ENCODE measurements at places on chromosomes 5 and 9.

DNA sequence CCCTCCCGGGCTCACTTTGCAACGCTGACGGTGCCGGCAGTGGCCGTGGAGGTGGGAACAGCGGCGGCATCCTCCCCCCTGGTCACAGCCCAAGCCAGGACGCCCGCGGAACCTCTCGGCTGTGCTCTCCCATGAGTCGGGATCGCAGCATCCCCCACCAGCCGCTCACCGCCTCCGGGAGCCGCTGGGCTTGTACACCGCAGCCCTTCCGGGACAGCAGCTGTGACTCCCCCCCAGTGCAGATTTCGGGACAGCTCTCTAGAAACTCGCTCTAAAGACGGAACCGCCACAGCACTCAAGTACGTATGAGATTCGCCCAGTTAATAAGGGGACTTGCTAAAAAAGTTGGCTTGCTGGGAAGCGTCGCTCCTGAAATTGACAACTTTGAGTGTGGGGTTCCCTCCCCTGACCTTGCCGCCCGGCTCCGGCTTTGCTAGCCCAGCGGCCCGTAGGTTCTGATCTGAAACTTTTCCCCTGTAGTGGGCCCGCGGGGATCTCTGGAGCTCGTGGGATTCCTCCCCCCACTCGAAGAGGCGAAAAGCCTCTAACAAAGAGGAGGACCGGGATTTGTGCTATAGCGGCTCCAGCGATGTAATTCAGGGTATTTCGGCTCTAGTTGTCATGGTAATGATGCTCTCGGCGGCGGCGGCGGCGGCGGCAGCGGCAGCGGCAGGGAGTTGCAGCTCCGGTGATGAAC is 572 bp downstream of the NR4A3 start:
- DNase-seq: peak; percentile 62

DNA sequence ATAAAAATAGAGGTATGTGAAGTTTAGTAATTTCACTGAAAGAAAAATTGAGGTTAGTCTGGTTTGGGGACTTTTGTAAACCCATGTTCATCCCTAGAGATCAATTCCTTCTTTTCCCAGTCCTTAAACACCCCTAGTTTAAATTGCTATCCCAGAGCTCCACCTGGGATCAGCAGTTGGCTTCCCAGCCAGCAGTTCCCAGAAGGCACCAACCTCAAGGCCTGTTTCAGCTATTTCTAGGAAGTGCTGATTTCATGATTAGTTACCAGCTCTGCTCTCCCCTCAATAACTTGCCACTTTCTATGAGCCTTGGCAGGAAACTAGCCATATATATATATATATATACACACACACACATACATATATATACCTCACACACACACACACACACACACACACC is 30.5 kb downstream of the EPB41L4B start:
- DNase-seq: no peak

DNA sequence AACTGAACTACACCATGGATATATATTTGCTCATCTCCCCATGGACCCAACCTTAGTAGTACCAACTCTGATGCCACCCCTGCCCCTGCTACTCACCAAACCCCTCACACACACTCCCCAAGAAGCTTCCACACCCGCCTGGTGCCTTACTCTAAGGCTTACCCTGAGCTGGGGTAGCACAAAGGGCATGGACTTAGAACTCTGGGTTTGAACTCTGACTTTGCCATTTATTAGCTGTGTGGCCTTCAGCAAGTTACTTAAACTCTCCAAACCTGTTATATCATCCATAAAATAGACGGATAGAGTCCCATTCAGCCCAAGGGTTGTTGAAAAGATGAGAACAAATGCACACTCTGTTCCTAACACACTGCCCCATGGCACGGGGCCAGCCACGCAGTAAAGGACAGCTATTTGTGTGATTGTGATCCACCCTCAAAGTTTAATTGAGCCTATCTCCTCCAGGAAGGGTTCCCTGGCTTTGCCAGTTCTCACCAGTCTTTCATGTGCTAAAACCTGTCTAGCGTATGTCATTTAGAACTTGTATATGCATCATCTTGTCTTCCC is 111.0 kb downstream of the KLHL3 start:
- no peak for DNase-seq

DNA sequence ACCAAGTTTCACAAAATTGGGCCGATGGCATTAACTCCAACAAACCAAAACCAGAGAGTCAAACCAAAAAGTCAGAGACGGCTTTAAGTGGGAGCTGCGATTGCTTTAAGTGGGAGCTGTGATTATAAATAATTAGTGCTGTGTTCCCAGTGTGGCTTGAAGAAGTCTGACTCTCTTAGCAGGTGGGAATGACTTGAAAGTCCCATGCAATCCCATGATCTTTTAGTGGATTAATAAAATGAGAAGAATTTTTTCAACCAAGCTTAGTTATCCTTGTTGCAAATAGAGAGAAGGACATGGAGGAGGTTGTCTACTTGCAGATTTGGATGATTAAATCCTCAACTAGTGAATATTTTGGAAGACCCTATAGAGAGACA is 68.5 kb downstream of the MYO10 start:
- DNase-seq: no peak

DNA sequence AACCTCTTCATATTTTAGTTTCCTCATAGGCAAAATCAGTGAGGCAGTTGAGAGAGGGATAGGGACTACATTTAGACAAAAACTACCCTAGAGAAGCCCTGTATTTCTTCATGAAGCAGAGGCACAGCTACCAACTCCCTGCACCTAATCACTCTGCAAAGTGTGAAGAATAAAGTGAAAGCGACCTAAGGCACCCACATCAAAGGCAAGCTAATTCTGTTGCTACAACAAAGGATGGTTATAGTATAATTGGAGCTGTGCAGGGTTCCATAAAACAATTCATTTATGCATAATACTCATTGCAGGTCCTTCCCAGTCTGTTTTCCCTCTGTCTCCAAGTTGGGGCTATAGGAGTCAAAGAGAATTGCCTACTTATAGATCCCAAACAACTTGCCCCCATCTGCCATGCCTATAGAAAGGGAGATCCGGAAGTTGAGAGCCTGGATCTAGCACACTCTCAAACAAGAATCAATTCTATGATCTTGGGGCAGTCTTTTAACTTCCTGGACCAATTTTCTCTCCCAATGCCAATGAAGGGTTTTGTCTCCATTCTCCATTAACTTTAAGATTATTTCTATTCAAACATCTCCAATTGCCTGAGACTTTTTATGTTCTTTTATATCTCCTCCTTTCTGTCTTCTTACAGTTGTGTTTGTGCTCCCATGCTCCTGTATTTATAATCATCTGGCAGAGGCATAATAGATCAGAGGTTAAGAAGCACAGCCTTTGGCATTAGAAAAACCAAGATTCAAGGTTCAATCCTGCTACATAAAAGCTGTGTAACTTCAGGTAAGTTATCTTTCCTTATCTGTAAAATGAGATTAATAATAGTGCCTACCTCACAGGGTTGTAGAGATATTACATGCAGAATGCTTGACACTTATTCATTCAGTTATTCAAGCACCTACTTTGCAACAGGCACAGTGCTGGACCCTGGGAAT is 56.0 kb upstream of the PTGER4 start:
- no peak for DNase-seq

DNA sequence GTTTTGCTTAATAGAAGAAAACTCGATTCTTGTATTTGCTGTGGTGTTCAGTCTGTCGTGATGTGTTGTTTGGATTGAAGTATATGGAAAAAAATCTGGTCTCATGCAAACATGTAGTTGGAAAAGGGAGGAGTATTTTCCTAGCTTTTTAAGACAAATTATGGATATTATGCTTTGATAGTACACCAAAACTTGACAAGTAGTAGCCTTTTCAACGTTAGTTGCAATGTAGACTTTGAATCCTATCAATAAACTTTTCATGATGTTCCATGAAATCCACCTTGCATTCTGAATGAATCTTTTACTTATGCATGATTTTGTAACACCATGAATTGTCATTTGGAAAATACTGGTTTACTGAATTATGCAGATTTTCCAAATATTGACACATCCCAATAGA is 64.2 kb downstream of the LHX2 start:
- DNase-seq: no peak

- no peak for DNase-seq
These were observed 50.1 kb upstream of the PDE4D start for GRCh38 chr5:59943452-59944113.

GRCh38 chr9:133151601-133152525 is 11.9 kb downstream of the GBGT1 start:
- no peak for DNase-seq

- no peak for DNase-seq
These were observed 71.8 kb downstream of the C9orf50 start for GRCh38 chr9:129549139-129549538.

DNA sequence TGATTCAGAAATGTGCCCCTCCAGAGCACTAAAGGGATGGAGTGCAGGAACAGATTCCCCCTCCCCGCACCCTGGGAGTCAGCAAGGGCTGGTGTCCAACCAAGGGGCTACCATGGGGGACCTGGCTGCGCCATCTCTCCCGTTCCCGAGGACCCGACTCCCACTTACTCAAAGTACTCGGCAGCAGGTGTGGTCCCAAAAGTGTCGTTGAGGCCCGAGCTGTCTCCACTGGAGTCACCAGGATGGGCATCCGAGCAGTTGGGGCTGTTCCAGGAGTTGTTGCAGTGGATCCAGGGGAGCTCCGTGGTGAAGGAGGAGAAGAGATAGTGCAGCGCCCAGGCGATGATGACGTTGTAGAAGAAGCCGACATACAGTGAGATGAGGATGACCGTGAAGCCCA is 12.9 kb downstream of the SLC6A3 start:
- DNase-seq: no peak

- DNase-seq: no peak
These were observed 125.8 kb upstream of the SLC25A48 start for GRCh38 chr5:135708481-135709207.

DNA sequence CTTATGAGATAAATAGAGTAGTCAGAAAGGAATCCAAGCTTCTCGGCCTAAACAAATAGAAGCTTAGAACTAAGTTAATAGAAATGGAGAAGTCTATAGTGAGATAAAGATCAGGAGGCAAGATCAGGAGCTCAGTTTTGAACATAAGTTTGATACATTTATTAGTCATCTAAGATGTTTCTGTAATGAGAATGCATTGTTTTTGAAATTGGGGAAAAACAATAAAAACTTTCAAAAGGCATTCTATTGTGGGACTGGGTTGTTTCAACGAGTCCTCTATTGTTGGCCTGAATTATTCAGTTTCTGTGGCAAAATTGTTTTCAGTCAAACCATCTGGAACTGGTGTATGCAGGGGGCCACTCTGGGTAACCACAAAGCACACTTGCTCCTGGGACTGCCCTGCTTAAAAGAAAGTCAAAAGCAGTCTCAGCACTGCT is 181.0 kb upstream of the CLINT1 start:
- no peak for DNase-seq

DNA sequence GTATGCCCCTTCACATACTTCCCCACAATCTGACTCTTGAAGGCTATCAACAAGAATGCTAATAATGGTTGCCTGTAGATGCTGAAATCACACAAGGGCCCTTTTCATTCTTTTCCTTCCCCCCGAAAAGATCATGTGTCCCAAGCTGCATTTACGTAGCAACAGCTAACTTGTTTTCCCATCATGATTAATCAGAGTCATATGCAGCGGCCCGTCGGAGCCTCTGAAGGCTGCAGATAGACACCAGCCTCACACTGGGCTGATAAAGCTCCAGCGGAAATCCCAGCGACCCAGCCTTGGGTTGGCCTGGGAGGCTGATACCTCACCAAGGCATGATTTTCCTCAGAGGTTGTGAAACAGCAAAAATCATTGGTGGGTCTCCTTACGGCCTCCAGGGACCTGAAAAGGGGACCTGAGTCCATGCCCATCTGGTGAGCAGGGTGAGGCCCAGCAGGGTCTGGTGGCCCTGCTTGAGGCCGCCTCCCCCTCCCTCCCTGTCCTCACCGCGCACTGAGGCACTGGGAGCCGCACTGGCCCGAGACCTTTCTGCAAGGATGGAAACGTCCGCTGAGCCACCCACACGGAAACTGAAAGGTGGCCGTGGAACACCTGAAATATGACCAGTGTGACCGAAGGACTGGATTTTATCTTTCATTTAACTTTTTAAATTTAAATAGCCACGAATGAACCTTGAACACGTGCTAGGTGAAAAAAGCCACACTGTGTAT is 114.2 kb upstream of the PHYKPL start:
- no peak for DNase-seq

GRCh38 chr5:7146886-7147285 is 249.1 kb upstream of the ADCY2 start:
- no peak for DNase-seq

- DNase-seq: no peak
These were observed 283.3 kb upstream of the TUT7 start for GRCh38 chr9:86637515-86637914.

- no peak for DNase-seq
These were observed 38.3 kb downstream of the DNAJB5 start for GRCh38 chr9:35027860-35028259.

DNA sequence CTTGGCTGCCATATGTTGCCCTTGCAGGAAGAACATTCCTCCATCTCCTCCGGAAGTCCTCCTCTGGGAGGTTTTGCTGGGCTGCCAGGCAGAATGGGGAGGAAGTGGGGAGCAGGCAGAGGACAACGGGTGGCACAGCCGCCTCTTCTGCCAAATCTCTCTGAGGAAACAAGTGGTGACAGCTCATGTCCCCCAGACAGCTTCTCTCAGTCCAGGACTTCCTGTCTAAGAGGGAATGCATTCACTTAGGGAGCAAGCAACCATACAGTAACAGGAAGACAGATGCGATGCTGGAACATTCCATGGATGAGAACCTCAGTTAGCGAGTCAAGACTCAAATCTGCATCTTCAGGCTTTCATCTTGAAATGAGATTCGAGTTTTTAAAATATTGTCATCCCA is 701.0 kb downstream of the SEMA5A start:
- no peak for DNase-seq

DNA sequence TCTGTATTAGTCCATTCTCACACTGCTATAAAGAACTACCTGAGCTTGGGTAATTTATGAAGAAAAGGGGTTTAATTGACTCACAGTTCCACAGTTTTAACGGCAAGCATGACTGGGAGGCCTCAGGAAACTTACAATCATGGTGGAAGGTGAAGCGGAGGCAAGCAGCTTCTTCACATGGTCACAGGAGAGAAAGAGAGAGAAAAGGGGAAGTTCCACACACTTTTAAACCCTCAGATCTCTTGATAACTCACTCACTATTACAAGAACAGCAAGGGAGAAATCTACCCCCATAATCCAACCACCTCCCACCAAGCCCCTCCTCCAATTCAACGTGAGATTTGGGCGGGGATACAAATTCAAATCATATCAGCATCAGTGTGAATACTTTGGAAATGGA is 133.4 kb upstream of the SLC30A5 start:
- DNase-seq: no peak

DNA sequence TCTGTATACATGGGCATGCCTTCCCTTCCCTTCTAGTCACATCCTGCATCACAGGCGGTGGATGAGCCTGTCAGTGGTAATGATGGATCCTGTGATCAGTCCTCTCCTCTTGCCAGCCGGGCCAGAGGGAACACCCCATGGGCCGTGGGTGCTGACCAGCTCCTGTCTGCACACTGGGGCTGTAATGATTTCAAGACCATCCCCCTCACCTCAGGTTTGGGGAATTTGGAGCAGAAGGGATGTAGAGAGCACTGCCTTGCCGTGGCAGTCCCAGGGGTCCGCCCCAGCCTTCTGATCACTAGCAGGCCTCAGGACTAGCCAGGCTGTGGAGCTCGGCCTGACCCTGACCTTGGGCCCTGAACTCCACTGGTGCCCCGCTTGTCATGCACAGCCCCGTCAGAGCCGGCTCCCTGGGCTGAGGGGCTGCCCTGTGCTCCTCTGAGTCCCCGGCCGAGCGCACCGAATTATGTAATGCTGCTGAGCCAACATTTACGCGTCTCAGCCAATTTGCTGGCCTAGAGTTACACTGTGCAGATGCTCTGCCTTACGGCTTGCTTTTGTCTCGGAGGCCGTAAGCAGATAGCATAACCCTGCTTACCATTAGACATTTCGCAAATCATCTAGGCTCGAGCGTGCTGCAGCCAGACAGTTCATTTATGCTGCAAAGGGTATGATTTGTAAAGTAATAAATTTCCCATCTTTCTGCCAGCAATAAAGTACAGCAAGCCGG is 155.3 kb downstream of the MACROH2A1 start:
- no peak for DNase-seq

Measured in CD4-positive, alpha-beta T cell treated with Interleukin-15 for 1 hour (primary cell).